Activated CD4-positive, alpha-beta T cell treated with anti-CD3 and anti-CD28 coated beads for 1 hour (primary cell): ENCODE measurements at places on chromosomes 5 and 9.

DNA sequence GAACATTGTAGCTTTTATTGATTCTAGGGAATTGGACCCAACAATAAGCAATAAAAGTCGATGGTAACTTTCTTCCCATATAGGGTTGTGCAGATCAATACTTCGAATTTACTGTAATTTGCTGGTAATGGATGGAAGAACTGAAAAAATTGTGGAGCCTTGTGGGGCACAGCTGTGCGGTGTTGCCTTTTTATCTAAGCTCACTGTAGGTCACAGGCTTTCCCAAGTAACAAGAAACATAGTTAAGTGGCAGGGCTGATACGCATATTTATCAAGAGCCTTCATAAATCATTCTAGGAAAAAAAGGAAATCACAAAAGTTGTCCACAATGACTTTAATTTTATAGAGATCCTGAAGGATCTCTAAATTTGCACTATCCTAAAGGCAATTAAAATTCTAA, 292.9 kb downstream of the MAST4 start:
- DNase-seq, result no peak

DNA sequence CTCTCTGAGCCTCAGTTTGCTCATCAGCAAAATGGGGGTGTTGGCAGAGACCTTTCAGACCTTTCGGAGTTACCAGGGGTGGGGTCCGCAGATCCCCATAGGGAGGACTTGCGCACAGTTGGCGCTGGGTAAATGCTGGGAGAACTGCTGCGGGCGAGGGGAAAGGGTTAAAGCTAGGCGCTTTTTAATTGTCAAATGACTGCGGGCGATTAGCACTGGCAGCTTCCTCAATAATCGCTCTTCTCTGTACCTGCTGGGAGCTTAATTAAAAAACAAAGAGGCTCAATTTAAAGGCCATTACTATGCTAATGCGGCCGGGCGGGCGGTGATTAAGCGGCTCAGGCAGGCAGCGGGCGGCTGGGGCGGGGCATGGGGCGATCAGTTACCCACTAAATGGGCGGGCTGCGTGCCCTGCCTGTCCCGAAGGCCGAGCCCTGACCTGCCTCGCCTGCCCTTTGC, 63.0 kb downstream of the LMX1B start:
- no peak for DNase-seq

- DNase-seq, result no peak
These were observed 36.5 kb downstream of the KCNIP1 start for GRCh38 chr5:170540271-170540670.

DNA sequence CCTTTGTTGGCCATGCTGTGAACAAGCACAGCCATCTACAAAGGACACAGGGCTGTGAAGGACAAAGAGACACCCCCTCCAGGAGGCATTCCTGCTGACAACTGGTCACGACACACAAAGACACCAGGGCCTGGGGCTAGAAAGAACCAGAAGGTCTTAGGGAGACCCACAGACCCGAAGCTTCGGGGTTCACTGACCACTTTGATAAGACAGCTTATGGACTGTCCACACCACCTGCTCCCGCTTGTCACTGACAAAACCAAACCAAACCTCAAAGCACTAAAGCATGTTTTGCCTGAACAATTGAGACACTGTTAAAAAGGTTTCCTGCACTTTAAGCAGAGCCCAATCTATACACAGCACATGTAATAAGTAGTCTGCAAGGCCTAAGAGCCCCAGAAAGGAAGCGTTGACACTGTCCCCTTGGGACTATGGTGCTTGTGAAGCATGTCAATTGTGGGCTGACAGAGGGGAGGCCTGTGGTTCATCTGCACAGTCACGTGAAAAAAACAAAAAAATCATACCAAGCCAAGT, 185.0 kb downstream of the GAPVD1 start:
- no peak for DNase-seq

- DNase-seq, result no peak
These were observed 33.0 kb upstream of the PWWP2A start for GRCh38 chr5:160152287-160152686.

DNA sequence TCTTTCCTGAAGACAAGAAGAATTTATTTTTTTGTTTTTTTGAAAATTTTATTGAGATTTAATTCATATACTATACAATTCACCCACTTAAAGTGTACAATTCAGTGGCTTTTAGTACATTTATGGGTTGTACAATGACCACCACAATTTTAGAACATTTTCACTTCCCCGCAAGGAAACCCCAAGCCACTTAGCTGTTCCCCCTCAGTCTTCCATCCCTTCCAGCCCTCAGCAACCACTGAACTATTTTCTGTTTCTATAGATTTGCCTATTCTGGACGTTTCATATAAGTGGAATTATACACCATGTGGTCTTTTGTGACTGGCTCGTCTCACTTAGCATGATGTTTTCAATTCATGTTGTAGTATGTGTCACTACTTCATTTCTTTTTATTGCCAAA, 28.0 kb downstream of the DNAI1 start:
- DNase-seq, result no peak

- no peak for DNase-seq
These were observed 603.8 kb downstream of the TLE4 start for GRCh38 chr9:80175286-80176150.

- no peak for DNase-seq
These were observed 5.6 kb upstream of the CAMK2A start for GRCh38 chr5:150295172-150295634.
